Type B pancreatic cell (in vitro differentiated cells): ENCODE measurements at places on chromosomes 16 and 17.

DNA sequence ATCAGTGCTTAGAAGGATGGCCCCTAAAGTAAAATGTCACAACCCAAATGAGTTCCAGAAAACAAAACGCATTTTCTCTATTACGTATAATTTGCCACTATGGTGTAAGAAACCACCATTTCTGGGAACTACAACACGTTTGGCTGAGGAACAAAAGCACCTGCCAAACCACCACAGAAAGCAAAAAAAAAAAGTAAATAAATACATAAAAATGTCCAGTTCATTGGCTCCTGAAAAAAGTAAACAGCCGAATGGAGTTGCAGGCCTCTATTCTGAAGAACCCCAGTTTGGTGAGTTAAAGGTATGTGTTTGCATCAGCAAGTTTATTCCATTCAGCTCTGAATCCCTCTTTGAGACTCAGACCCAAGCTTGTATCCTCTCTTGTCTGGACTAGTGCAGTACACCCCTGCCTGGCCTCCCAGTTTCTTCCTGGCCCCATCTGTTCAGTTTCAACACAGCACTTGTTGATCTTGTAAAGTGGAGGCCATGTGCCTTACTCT lies 36.9 kb downstream of the ERN1 start:
- peaks cover 11% of the 10 kb centered on the region for H3K36me3 ChIP-seq
- H3K4me1 ChIP-seq, result peaks cover 28% of the 10 kb centered on the region
- DNase-seq, result no peak
- H3K4me3 ChIP-seq, result no peak overlapping the region
- no peak overlapping the region for H3K27ac ChIP-seq
- no peaks in the 10 kb centered on the region for H3K27me3 ChIP-seq

DNA sequence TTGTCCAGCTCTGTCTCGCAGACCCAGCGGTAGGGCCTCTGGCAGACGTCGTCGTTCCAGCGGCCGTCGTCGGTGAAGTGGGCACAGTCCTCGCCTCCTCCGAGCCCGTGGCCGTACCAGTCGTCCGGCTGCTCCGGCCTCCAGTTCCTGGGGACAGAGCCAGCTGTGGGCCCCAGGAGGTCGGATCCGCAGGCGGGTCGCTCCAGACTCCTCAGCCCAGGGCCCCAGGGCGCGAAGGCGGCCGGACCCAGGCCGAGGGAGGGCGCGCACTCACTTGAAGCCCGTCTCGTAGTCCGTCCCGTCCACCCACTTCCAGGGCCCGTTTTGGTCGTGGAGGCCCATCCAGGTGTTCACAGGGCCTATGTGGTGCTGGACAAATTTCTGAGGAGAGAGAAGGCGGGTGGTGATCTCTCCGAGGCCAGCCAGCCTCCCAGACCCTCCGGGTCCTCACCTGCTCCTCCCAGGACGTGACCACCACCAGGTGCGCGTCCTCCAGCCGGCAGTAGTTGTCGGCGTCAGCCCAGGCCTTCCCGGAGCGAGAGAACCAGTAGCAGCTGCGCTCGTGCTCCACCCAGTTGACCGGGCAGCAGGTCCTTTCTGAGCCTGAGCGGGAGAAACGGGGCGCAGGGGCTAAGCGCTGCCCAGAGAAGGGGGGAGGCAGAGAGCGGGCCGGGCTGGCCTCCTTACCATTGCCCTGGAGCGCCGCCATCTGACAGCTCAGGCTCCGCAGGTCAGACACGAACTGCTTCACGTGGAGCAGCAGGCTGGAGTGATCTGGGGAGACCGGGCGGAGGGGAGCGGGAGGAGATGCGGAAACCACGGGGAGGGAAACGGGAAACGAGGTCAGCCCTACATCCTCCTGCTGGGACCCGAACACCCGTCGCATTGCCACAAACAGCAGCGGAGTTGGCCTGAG lies 5.2 kb downstream of the ASGR1 start:
- H3K27me3 ChIP-seq, result no peaks in the 10 kb centered on the region
- peaks cover 6% of the 10 kb centered on the region for H3K36me3 ChIP-seq
- H3K4me1 ChIP-seq, result peaks cover 5% of the 10 kb centered on the region
- DNase-seq, result no peak
- no peak overlapping the region for H3K27ac ChIP-seq

DNA sequence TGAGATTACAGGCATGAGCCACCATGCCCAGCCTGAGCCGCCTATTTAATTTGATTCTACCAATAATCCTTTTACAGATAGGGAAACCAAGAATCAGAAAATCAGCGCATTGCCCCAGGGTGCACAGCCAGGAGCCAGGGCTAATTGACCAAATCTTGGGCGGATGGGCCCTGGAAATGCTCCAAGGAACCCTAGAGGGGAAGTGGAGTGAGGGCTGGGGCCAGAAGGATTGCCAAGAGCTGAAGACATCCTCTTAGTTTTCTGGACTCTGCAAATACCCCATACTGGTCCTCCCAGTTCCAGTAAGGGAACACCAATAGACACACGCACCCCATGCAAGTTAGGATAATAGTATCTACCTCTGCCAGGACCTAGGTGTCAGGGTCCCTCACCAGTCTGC lies 3.8 kb downstream of the FHOD1 start:
- H3K27me3 ChIP-seq, result peaks cover 10% of the 10 kb centered on the region
- H3K4me3 ChIP-seq, result no peak overlapping the region
- no peak overlapping the region for H3K27ac ChIP-seq
- no peaks in the 10 kb centered on the region for H3K36me3 ChIP-seq
- no peak for DNase-seq

GRCh38 chr17:29581583-29582253 lies 7.7 kb downstream of the GIT1 start:
- H3K4me3 ChIP-seq, result no peak overlapping the region
- H3K36me3 ChIP-seq, result peaks cover 8% of the 10 kb centered on the region
- DNase-seq, result no peak
- H3K27ac ChIP-seq, result no peak overlapping the region

- H3K4me1 ChIP-seq, result peaks cover 5% of the 10 kb centered on the region
- no peak overlapping the region for H3K4me3 ChIP-seq
- DNase-seq, result no peak
- H3K36me3 ChIP-seq, result no peaks in the 10 kb centered on the region
- peak overlapping the region; percentile 5 for H3K27ac ChIP-seq
- peaks cover 15% of the 10 kb centered on the region for H3K27me3 ChIP-seq
Observed at GRCh38 chr16:80569440-80570105, 28.8 kb downstream of the DYNLRB2 start.

DNA sequence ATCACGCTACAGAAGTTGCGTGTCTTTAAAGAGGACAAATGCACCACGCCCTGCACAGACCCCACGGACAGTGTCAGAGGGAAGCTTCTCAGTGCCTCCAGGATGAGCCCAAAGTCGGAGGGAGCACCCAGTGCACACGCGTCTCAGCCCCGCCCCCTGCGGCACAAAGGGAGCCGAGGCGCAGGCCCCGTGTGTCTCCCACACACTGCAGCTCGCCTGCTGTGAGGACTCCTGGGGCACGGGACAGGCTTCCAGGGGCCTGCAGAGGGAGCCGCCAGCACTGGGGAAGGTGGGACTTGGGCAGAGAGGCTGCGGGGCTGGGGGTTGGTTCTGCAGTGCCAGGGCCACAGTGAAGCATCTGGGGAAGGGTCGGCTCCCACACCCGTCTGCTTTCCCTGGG lies 77.4 kb downstream of the LMF1 start:
- no peaks in the 10 kb centered on the region for H3K27me3 ChIP-seq
- H3K4me1 ChIP-seq, result peaks cover 4% of the 10 kb centered on the region
- H3K4me3 ChIP-seq, result no peak overlapping the region
- no peak overlapping the region for H3K27ac ChIP-seq
- DNase-seq, result no peak

- DNase-seq, result no peak
- H3K36me3 ChIP-seq, result no peaks in the 10 kb centered on the region
- H3K27ac ChIP-seq, result no peak overlapping the region
- peaks cover 21% of the 10 kb centered on the region for H3K4me1 ChIP-seq
- H3K4me3 ChIP-seq, result no peak overlapping the region
Observed at GRCh38 chr17:55601874-55602364, 90.7 kb upstream of the SMIM36 start.

- H3K36me3 ChIP-seq, result peaks cover 2% of the 10 kb centered on the region
- H3K4me3 ChIP-seq, result no peak overlapping the region
- H3K27ac ChIP-seq, result no peak overlapping the region
- no peaks in the 10 kb centered on the region for H3K27me3 ChIP-seq
Observed at GRCh38 chr16:58276346-58276951, 18.4 kb downstream of the PRSS54 start.

- no peak overlapping the region for H3K4me3 ChIP-seq
- H3K27ac ChIP-seq, result no peak overlapping the region
- peaks cover 4% of the 10 kb centered on the region for H3K27me3 ChIP-seq
- no peaks in the 10 kb centered on the region for H3K36me3 ChIP-seq
- no peak for DNase-seq
Observed at GRCh38 chr16:19379838-19380237, 37.8 kb upstream of the TMC5 start.

DNA sequence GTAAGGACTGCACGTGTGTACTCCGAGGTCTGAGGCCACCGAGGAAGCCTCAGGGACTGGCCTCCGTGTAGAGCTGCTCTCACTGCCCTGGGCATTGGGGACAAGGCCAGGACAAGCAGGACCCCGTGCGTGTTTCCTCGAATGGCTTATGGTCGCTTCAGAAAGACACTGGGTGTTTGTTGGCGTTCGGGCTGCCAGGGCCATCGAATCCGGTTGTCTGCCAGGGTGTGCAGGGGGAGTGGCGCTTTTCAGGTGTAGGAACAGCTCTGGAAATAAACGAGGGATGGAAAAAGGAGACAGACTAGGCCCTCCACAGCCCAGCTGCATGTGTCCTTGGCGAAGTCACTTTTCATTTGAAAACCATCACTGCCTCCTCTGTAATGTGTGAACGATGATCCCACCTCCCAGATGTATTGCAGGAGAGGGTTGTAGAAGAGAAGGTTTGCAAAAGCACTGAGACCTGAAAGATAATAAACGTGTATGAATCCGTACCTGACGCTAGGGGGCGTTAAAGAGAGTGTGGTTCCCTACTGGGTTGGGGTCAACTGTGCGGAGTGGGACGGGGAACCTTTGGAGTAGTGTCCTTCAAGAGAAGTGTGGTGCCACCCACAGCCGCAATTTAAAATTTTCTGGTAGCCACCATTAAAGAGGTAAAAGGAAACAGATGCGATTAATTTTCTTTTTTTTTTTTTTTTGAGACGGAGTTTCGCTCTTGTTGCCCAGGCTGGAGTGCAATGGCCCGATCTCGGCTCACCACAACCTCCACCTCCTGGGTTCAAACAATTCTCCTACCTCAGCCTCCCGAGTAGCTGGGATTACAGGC lies 2.1 kb upstream of the ZSCAN10 start:
- H3K27ac ChIP-seq, result no peak overlapping the region
- no peaks in the 10 kb centered on the region for H3K36me3 ChIP-seq
- H3K4me1 ChIP-seq, result peaks cover 28% of the 10 kb centered on the region
- no peak for DNase-seq

- H3K4me1 ChIP-seq, result no peaks in the 10 kb centered on the region
- H3K4me3 ChIP-seq, result no peak overlapping the region
- no peak for DNase-seq
- H3K27ac ChIP-seq, result no peak overlapping the region
Observed at GRCh38 chr17:35006345-35006744, 26.0 kb downstream of the LIG3 start.

DNA sequence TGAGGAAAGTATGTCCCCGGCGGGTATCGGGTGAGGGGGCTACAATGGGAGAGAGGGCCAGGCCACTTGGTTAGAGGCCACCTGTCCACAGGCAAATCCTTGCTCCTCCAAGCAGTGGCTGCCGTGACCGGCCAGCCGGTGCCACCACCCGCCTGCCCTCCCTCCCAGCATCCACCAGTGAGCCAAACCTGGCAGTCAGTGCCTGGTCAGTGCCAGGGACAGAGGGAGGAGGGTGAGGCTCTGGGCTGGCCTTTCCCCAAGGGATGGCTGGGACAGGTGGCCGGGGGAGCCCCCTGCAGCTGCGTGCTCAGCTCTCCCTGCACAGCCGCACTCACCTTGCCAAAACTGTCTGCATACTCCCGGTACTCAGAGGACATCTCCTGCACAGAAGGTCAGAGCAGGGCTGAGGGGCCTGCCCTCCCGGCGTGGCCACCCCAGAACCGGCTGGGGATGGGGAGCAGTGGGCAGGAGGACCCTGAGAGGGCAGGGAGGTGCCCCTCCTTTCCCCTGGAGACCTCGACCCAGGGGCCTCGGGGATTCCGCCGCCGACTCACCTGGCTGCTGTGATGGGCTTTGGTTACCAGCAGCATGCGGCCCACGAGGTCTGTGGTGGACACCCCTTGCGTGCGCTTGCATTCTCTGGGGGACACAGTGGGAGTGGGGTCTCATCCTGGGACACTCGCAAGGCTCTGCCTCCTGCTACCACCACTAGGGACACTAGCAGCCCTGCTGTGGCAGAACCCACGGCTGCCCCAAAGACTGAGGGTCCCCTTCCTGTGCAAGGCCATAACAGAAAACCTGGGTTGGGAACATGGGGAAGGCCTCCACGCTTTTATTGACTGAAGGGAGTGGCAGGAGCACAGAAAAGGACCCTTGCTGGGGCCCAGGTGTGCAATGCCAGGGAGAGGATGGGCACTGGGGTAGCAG lies 3.7 kb downstream of the PCYT2 start:
- no peak overlapping the region for H3K27ac ChIP-seq
- no peak for DNase-seq
- H3K4me1 ChIP-seq, result no peaks in the 10 kb centered on the region
- no peak overlapping the region for H3K4me3 ChIP-seq

DNA sequence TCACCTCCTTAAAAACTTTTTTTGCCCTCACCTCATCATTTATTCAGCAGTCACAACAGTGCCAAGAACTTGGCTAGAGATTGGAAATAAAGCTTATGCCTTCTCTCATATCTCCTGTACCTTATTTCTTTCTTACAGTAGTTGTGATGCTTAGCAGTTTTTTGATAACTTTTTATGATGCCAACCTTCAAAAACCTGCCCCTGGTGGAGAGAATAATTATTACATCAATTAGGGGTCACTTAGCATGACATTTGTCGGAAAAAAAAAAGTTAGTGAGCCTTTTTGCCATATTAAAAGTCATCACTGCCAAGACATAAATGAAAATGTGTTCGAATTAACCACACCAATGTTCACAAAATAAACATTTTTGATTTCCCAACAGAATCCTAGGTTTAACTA lies 296.6 kb downstream of the WWOX start:
- no peaks in the 10 kb centered on the region for H3K27me3 ChIP-seq
- no peak for DNase-seq

DNA sequence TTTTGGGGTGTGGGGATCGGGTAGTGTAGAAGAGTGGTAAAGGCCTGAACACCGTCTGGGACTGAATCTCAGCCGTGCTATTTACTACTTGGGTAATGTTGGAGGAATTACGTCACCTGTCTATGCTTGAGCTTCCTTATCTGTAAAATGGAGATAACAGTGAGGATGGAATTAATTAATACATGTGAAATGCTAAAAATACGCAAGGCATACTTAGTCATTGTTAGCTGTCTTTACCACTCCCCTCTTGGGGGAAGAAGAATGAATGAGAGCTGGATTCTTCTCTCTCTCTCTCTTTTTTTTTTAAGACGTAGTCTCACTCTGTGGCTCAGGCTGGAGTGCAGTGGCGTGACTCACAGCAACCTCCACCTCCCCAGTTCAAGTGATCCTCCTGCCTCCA lies 41.1 kb upstream of the TANGO6 start:
- no peak overlapping the region for H3K4me3 ChIP-seq
- H3K36me3 ChIP-seq, result peaks cover 8% of the 10 kb centered on the region
- H3K27ac ChIP-seq, result peak overlapping the region; percentile 15
- no peak for DNase-seq
- H3K27me3 ChIP-seq, result no peaks in the 10 kb centered on the region

- H3K27me3 ChIP-seq, result no peaks in the 10 kb centered on the region
- DNase-seq, result no peak
- peaks cover 8% of the 10 kb centered on the region for H3K4me1 ChIP-seq
- no peak overlapping the region for H3K27ac ChIP-seq
- no peak overlapping the region for H3K4me3 ChIP-seq
Observed at GRCh38 chr16:83794860-83795554, 12.8 kb upstream of the HSBP1 start.

- no peaks in the 10 kb centered on the region for H3K27me3 ChIP-seq
- H3K27ac ChIP-seq, result no peak overlapping the region
- H3K4me3 ChIP-seq, result no peak overlapping the region
- peaks cover 15% of the 10 kb centered on the region for H3K4me1 ChIP-seq
- DNase-seq, result no peak
Observed at GRCh38 chr16:79777679-79778078, 177.1 kb upstream of the MAF start.
